Activated CD4-positive, CD25-positive, alpha-beta regulatory T cell treated with anti-CD3 and anti-CD28 coated beads, Interleukin-2, amount 50 U/mL, for 24 hours (primary cell): ENCODE measurements at places on chromosomes 16 and 17.

GRCh38 chr16:35311475-35311874 lies 1852.1 kb downstream of the TP53TG3F start:
- ATAC-seq: no peak

DNA sequence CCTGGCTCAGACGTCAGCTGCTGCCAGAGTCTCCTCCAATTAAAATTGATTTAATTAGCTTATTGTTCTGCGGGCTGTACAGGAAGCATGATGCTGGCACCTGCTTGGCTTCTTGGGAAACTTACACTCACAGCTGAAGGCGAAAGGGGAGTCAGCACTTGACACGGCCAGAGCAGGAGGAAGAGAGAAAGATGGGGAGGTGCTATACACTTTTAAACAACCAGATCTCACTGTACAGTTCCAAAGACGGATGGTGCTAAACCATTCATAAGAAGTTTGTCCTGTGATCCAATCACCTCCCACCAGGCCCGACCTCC lies 1.4 kb upstream of the PRDM7 start:
- no peak for ATAC-seq

DNA sequence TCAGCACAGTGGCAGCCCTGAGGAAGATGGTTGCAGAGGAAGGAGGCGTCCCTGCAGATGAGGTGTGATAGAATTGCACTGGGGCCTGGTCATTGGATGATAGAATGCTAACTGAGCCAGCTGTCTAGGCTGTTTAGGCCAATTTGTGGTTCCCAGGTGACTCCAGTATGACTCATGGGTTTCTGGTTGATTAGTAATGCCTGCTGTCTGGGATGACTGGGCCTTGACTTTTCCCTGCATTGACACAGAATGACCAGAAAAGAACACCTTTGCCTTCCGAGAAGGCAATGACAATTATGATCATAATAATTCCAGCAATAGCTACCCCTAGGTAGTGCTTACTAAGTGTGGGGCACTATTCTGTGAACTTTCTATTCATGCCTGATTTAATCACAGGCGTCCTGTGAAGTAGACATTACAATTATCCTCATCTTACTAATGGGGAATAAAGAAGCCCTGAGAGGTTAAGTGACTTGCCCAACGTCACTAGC lies 31.5 kb downstream of the USP43 start:
- ATAC-seq: peak; percentile 84

- ATAC-seq: no peak
These were observed 30.7 kb upstream of the CCNF start for GRCh38 chr16:2398520-2398919.

DNA sequence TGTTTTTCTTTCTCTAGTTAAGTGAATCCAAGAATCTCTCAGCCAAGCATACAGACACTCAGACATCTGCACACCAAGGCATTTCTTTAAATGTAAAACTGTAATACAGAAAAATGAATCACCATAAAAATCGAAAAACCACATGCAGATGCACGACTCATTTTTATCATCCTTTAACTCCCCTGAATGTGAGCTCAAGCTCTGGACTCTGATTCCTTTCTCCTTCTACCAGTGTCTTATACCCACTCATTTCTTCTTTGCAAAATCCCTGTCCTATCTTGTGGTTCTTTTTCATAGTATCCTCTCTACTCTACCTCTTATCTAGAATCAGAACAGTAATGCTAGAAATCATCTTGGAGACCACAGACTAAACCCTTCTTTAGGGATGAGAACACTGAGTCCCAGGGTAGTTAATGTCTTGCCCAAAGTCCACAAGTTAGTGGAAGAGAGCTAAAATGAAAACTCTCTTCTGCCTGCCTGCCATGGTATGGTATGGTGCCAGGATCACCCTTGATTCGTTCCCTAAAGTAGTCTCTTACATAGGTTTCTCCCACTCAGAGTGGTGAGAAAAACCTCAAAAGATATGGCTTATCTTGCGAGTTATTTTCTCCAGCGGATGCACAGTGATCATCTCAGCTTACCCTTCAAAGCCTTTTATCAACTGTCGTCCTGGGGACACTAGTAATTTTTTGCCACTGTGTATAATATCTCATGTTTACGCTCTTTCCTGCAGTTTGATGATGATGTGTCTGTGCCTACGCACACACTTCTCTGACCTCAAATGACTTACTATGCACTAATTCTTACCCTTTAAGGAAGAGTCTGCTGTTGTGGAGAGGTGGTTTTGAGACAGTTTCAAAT lies 30.2 kb downstream of the BRD7 start:
- peak; percentile 77 for ATAC-seq
